Activated CD4-positive, alpha-beta memory T cell treated with anti-CD3 and anti-CD28 coated beads, Interleukin-2, amount 10 ng/mL, durations not matched to agents 7 days and 5 days (primary cell): ENCODE measurements at places on chromosomes 12 and 14. TPM values are rescaled to one million over a fixed set of nuclear protein-coding genes. Genes with fewer than 3 reads are reported as not detected.

The DHRS2 gene
- 1.5 TPM for total RNA-seq

The IL23A gene
- total RNA-seq = 11.0 TPM

The KLHDC1 gene
- 2.6 TPM for total RNA-seq

The SVOP gene
- total RNA-seq = not detected

The PRDM4 gene
- total RNA-seq = 36.2 TPM

The CACNA1C gene
- total RNA-seq = 0.30 TPM

The ALKBH2 gene
- 8.7 TPM for total RNA-seq

The WNT5B gene
- total RNA-seq = 1.7 TPM

The PCED1B gene
- total RNA-seq = 57.1 TPM

The NTN4 gene
- 0.63 TPM for total RNA-seq

The EIF4B gene
- total RNA-seq = 311 TPM

The ZC2HC1C gene
- 2.0 TPM for total RNA-seq

The NOS1 gene
- total RNA-seq = not detected

The APOLD1 gene
- 9.9 TPM for total RNA-seq

The KRT71 gene
- total RNA-seq = not detected

The HOXC13 gene
- total RNA-seq = not detected

The DCP1B gene
- 17.8 TPM for total RNA-seq

The KRT79 gene
- total RNA-seq = not detected

The NAA30 gene
- total RNA-seq = 21.1 TPM

DNA sequence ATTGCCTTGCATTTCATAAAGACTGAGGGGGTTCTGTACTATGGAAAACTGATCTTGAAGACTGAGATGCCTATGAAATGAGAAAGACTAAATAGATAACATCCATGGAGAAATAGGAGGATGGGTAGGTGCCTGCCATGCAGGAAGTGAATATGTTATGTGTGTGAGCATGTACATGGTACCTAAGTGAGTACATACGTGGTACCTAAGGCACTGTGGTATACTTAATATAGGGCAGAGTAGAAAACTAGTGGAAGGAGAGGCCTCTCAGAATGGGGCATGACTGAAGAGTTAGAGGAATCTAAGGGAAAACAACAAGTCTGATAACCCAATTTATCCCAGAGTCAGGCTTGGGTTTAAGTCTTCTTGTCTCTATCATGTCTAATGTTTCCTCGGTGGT is 161.8 kb upstream of the DCN start:
- no peak for DNase-seq

- no peak for DNase-seq
These were observed 28.3 kb downstream of the STON2 start for GRCh38 chr14:81371802-81372201.

- no peak for DNase-seq
These were observed 993 bp downstream of the CCDC196 start for GRCh38 chr14:66487164-66487563.

GRCh38 chr14:60485598-60486251 is at the start of gene C14orf39:
TSS of gene C14orf39 (minus strand) at chr14:60486063. CDS start at chr14:60485078, 985 bp downstream.
- no peak for DNase-seq

DNA sequence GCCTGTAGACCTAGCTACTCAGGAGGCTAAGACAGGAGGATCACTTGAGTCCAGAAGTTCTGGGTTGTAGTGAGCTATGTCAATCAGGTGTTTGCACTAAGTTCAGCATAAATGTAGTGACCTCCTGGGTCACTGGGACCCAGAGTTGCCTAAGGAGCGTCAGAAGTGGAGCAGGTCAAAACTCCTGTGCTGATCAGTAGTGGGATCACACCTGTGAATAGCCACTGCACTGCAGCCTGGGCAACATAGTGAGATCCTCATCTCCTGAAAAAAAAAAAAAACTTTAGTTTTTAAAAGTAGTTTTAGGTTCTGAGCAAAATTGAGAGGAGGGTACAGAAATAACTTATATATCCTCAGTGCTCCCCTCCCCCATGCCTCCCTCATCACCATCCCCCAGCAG is 42.2 kb downstream of the MRPL42 start:
- DNase-seq = no peak

DNA sequence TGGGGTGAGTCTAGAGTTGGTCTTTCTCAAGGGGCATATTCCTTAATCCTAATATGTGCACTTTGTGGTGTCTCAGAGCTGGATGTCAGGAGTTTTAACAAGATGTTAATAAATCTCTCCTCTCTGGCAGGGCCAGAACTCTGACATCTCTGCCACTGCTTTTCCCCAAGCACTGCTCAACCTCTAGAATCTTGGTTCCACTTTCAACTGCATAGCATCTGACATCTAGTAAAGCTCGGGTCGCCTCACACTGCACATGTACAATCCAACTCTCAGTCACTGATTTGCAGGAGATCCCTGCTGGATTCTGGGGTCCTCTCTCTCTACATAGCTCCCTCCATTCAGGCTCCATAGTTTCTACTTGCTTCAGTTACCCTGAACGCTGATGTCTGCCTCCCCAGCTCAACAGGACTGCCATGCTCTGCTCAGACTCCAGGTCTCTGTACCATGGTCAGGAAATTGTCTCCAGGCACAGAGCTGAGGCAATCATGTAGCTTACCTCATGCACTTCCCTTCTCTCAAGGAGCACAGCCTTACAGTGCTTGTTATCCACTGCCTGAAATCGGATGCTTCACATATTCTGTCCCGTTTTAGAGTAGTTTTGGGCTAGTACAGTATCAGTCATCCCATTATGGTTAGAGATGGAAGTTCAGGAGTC is 1.6 kb downstream of the PTCSC3 start:
- DNase-seq = no peak

DNA sequence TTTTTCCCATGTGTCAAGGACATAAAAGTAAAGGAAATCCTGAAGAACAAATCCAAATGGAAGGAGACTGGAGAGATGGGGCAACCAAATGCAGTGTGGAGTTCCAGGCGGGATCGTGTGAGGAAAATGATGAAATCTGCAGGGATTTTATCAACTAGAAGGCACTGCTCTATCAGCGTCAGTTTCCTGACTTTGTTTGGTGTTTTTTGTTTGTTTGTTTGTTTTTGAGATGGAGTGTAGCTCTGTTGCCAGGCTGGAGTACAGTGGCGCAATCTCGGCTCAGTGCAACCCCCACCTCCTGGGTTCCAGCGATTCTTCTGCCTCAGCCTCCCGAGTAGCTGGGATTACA is 43.3 kb upstream of the GPR132 start:
- no peak for DNase-seq

DNA sequence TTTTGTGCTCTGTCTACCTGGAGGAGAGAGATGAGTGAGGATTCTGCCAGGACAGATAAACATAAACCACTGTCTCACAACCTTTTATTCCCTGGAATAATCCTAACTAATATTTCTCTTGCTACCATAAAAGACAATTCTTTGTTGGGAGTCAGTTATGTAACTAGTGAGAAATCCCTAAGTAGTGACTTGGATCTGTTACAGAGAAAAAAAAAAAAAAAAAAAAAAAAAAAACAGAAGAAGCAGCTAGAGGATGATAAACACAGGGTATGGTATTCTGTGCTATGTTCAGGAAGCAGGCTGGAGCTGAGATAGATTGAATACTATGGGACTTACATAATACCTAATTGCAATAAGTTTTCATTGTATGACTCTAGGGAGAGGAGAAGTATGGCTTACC is 178.7 kb downstream of the CNTN1 start:
- DNase-seq = no peak

DNA sequence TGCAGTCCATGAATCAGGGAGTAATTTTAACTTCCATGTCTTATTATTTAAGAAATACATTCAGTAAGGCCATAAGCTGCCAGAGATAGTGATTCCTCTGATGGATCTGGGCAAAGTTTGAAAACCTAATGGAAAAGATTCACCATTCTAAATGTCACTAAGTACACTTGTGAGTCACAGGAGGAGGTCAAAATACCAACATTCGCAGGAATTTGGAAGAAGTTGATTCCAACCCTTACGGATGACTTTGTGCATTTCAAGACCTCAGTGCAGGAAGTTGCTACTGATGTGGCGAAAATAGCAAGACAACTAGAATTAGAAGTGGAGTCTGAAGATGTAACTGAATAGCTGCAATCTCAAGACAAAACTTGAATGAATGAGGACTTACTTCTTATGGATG is 69.8 kb downstream of the OSBPL8 start:
- DNase-seq = no peak

DNA sequence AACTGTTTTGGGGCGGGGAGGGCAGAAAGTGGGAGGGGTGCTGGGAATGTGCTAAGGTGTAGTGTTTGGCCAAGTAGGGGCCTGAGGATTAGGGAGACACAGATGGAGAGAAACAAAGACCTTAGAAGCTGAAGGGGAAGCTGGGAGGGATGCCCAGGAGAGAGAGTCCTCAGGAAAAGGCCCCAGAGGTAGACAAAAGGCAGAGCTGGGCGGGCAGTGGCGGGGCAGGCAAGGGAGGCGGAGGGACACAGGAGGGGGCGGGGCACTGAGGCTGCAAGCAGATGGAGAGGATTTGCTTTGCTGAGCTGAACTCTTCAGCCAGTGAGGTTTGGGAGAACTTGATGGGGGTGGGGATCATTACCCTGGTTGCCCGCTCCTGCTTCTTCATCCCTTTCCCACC is 2.8 kb downstream of the PTMS start:
- no peak for DNase-seq

GRCh38 chr14:55129086-55129427 is at the start of gene LGALS3:
TSS of gene LGALS3 (plus strand) at chr14:55129252. CDS start at chr14:55137374, 8,122 bp downstream.
- peak; percentile 59 for DNase-seq

- no peak for DNase-seq
These were observed 88.4 kb downstream of the C12orf75 start for GRCh38 chr12:105418821-105419291.

- DNase-seq = no peak
These were observed 120.5 kb upstream of the DDHD1 start for GRCh38 chr14:53273671-53274072.

GRCh38 chr12:42468921-42469320 is 120.6 kb downstream of the PRICKLE1 start:
- no peak for DNase-seq

- no peak for DNase-seq
These were observed 46.0 kb upstream of the STK38L start for GRCh38 chr12:27198036-27198435.

- no peak for DNase-seq
These were observed 238.4 kb downstream of the MED13L start for GRCh38 chr12:116039081-116039480.

DNA sequence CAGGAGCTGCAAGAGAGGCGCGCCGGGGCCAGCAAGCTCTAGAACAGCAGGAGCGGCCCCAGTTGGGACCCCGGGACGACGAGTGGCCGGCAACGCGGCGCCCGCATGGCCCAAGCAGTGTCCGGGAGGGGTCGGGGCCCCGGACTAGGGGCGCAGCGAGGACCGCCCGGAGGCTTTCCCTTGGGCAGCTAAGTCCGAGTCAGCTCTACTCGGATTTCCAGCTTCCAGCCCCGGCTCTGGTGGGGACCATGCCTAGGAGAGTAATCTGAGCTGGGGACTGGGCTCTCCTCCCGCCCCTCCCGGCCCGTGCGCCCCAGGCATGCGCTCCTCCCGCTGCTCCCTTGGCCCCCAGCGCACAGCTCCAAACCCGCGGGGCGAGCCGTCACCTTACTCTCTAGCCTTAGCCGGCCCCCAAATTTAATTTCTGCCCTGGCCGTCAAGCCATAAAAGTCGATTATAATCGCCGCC is 41.6 kb upstream of the CAPRIN2 start:
- no peak for DNase-seq

DNA sequence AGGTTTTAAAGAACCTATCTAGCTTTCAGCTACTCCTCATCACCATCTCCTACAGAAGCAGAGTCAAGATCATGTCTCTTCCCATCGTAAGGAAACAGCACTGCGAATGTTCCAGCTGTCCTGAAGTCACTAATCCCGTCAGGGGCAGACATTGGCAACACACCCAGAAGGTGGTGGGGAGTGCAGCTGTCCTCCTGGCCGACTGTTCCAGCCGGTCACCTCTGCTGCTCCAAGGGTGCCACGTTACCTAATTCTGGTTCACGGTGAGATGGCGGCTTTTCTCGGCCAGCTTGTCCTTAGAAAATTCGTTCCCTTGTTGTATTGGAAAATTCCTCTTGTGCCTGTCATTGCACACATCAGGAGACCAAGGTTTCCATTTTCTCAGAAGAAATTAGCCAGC is 196.2 kb downstream of the ZFP36L1 start:
- DNase-seq = no peak

DNA sequence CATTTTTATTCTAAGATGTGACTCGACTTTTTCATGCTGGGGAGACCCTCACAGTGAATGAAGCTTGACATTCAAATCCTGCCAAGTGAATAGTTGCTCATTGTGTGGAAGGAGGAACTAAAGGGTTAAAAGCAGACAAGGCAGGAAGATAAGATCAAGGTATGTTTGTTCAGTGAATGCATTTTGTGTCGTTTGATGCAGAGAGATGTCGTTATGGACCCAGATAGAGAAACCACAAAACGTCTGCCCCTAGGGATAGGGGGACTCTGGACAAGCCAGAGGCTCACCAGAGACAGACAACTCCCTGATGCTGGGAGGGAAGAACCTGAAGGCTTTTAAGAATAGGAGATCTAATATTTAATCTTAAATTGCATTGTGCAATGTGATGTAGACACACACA is 72.5 kb upstream of the MYL2 start:
- DNase-seq = no peak

DNA sequence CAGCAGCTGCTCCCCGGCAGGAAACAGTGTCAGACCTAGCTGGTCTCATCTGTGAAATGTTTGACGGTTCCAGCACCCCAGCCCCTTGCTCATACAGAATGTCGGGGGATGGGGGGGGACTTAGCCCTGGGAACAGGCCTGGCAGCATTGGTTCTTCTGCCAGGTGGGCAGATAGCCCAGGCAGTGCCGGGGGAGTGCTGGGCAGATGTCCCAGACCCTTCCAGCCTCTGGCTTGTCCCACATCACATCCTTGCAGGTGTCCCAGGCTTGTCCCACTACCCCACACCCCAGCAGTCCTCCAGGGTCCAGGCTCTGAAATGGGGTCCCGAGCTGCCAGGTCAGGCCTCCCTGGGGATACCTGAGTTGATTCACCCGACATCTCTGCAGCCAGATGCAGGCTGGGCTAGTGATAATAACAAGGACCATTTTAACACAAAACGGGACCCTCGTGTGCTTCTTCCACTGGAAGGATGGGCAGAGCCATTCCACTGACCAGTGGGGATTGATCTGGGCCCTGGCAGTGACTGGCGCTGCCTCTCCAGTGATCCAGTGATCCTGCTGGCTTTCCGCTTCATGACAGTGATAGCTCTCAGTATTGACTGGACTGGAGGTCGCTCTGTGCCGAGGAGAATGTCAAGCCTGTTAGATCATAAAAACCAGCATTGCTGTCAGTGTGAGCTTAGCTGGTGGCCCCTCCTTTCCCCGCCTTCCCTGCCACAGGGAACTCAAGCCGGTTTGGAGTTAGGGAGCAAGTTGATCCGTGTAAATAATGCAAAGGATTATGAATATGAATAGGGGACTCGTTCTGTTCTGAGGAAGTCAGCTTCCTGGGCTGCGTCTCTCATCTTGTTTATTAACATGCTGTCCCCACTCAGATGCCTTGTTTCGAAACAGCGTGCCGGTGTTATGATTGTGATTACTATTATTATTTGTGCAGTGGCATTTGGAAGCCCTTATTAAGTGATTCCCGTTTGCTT is 180.6 kb downstream of the AACS start:
- no peak for DNase-seq

GRCh38 chr12:48084841-48085460 is 20.9 kb downstream of the SENP1 start:
- no peak for DNase-seq

GRCh38 chr12:3284405-3284804 is 206.6 kb upstream of the PRMT8 start:
- no peak for DNase-seq
